Naive B cell (primary cell): ENCODE measurements at places on chromosomes 4 and X. TPM values are rescaled to one million over a fixed set of nuclear protein-coding genes. Genes with fewer than 3 reads are reported as not detected.

SLITRK4 gene
- polyA plus RNA-seq: not detected

NMU gene
- polyA plus RNA-seq: not detected

CACNA1F gene
- 0.17 TPM for polyA plus RNA-seq

- H3K4me3 ChIP-seq: no peak overlapping the region
- peak overlapping the region; percentile 60 for H3K27ac ChIP-seq
- no peak for DNase-seq
- H3K27me3 ChIP-seq: no peaks in the 10 kb centered on the region
- H3K4me1 ChIP-seq: peaks cover 72% of the 10 kb centered on the region
Observed at GRCh38 chr4:11404431-11404830, 24.3 kb downstream of the HS3ST1 start.

GRCh38 chr4:120922381-120923206 is at the start of gene PRDM5:
TSS of gene PRDM5 (minus strand) at chr4:120922726. CDS start at chr4:120922608, 118 bp downstream.
- peak within 1 kb of the TSS; percentile 82 for H3K4me3 ChIP-seq
- no peaks in the 10 kb centered on the region for H3K36me3 ChIP-seq
- no peak within 1 kb of the TSS for H3K27ac ChIP-seq
- no peak for DNase-seq
- peaks cover 5% of the 10 kb centered on the region for H3K4me1 ChIP-seq

DNA sequence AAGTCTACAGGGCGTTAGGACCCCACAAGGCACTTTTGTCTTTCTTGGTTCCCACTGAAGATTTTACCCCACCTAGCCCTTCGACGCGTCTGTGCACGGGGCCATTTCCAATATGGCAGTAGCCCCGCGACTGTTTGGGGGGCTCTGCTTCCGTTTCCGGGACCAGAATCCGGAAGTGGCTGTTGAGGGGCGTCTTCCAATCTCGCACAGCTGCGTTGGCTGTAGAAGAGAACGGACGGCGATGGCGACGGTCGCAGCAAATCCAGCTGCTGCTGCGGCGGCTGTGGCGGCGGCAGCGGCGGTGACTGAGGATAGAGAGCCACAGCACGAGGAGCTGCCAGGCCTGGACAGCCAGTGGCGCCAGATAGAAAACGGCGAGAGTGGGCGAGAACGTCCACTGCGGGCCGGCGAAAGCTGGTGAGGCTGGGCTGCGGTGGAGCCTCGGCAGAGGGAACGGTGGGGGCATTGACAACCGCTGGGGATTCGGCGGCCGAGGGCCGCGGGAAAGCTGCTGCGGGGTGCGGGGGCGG is at the start of gene USP11:
Gene USP11 (plus strand): TSS at position 207 of the 530 bp plus-strand sequence. CDS start 35 bp downstream, at position 242.
- peak; percentile 64 for DNase-seq
- peaks cover 16% of the 10 kb centered on the region for H3K4me1 ChIP-seq
- peak within 1 kb of the TSS; percentile 92 for H3K4me3 ChIP-seq
- H3K36me3 ChIP-seq: peaks cover 33% of the 10 kb centered on the region
